Smooth muscle cell of trachea (primary cell): ENCODE measurements at places on chromosomes 11 and 22. TPM values are rescaled to one million over a fixed set of nuclear protein-coding genes. Genes with fewer than 3 reads are reported as not detected.

Gene TCIRG1
- 82.0 and 99.9 TPM in 2 replicates for total RNA-seq

Gene CLDN5
- 0.17 and 2.2 TPM in 2 replicates for total RNA-seq

Gene ME3
- total RNA-seq: 44.9 and 80.1 TPM in 2 replicates

Gene RFPL3
- not detected in 2 replicates for total RNA-seq

Gene APLNR
- total RNA-seq: 0.17 TPM in 1 of 2 replicates, not detected in the other

Gene TMPRSS4
- total RNA-seq: not detected in 2 replicates

Gene PHLDA2
- 2.3 and 5.5 TPM in 2 replicates for total RNA-seq

Gene POU2F3
- under 0.01 and 0.29 TPM in 2 replicates for total RNA-seq
